NCI-H524 treated with DMSO at 0.1 percent for 48 hours (cell line): ENCODE measurements at places on chromosomes 7 and 10.

DNA sequence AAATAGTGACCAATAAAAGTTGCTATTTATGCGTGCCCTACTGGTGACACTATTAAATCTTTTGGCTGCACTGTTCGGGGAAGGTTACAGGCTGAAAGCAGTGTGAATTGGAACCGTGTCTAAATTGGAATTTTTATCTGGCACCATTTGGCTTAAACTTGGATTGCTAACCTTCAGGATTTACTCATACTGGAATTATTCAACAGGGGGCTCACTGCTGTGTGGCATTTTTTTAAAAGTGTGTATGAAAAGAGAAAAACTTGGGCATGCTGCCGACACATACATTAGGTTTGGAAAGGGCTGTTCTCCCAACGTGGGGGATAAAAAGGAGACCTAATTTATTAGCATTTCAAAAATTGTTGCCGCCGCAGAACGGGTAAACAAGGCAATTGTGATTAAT, 537.9 kb upstream of the MGMT start:
- DNase-seq: no peak

DNA sequence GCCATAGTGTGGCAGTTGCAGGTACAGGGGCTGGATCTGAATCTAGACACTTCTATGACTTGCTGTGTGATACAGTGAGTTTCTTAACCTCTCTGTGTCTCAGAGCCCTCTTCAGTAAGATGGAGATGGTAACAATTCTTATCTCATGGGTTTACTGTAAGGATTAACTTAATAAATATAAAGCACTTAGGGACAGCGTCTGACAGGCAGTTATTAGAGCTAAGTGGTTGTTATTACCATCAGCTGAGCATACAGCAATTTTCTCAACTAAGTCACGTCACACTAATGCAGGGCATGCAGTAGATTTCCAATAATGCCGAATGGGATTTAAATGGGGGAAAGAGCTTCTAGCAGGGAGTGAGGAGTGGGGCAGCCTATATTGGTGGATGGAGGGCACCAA, 162.6 kb downstream of the SH2D4B start:
- DNase-seq: no peak

GRCh38 chr10:22625516-22626290, 88.7 kb downstream of the PIP4K2A start:
- DNase-seq: no peak

GRCh38 chr7:29239638-29240037, 45.1 kb downstream of the CHN2 start:
- DNase-seq: no peak

- no peak for DNase-seq
These were observed 200.2 kb upstream of the PHF14 start for GRCh38 chr7:10773430-10773829.

- no peak for DNase-seq
These were observed 8.8 kb downstream of the ADAP1 start for GRCh38 chr7:945556-946255.

GRCh38 chr10:60848126-60848525, 69.8 kb downstream of the CDK1 start:
- DNase-seq: no peak

DNA sequence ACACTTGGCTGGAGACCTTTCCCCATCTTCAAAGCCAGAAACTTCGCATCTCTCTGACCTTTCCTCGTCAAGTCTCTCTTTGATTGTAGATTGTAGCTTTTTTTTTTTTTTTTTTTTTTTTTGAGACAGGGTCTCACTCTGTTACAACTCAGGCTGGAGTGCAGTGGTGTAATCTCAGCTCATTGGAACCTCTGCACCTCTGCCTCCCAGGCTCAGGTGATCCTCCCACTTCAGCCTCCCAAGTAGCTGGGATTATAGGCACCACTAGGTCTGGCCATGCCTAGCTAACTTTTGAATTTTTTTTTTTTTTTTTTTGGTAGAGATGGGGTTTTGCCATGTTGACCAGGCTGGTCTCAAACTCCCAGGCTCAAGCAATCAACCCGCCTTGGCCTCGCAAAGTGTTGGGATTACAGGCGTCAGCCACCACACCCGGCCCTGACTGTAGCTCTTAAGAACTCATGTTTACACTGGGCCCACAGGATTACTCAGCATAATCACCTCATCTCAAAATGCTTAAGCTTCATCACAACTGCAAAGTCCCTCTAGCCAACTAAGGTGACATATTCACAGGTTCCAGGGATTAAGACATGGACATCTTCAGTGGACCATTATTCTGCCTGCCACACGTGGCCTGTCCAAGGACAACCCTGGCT, 11.7 kb downstream of the POLL start:
- DNase-seq: no peak

DNA sequence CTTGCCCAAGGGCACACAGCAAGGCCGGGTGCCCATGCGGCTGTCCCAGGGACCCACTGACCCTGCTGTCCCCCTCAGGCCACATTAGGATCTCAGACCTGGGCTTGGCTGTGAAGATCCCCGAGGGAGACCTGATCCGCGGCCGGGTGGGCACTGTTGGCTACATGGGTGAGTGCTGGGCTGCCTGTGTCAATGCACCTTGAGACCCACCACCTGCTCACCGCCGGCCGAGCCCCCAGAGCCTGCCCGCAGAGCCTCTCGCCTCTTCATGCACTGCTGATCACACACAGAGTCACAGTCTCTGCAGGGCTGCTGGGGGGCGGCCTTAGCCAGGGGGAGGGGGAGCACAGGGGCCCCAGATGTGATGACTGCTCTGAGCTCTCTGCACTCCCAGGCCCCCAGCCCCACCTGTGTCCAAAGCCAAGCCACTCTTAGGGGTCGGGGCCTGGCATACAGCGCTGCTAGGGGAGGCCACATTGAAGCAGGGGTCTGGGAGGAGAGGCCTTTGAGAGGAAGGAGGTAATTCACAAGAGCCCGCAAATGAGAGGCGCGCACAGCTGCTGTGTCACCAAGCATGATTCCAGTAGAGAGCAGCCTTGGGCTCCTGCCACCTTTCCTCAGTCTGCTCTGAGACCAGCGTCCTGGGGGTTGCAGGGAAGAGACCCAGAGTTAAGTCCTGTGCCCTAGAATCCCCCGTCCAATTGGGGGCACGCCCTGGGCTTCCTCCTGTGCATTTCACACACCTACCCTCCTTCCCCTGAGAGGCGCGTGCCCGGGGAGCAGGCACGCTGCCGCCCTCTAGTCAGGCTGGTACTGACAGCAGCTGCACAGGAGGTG, 100.4 kb downstream of the RGS10 start:
- DNase-seq: no peak

DNA sequence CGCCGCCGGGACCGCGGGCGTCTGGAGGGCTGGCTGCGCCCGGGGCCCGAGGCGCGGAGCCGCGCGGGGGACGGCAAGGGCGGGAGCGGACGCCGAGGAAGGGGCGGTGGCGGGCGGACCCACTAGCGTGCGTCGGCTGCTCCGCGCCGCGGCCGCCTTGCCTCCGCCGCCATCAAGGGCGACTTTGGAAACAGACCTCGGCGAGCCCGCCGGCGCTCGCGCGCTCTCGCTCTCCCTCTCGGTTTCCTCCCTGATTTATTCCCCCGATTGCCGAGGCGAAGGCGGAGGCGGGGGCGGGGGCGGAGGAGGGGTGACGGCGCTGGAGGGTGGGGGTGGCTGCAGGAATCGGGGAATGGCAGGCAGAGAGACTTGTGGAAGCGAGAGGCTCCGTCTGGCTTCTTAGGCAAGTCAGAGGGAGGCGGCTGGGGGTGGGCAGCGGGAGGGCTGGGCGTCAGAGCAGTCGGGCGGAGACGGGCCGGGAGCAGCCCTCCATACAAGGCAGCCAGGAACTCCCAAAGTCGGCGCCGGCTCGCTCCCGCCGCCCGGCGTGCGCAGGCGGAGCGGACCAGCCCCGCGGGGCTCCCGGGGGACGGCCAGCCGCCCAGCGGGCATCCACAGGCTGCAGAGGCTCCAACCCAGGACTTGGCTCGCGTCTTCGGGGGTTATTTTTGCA, at the start of gene CACNA2D1:
TSS of gene CACNA2D1 (minus strand) at position 231 of the 673 bp plus-strand sequence.
- DNase-seq: no peak

DNA sequence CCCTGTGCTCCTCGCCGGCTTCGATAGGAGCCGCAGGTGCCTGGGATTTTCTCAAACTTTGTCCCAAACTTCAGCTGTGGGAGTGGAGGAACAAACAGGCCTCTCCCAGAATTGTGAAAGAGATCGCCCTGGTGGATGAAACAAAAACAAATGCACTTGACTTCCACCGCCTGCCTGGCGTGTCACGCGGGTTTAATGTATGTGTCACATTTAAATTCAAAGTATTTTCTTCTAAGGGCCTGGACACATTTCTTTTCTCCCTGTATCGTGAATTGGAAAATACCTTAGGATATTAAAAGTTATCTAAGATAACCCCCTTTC, 694 bp upstream of the WASL start:
- no peak for DNase-seq

DNA sequence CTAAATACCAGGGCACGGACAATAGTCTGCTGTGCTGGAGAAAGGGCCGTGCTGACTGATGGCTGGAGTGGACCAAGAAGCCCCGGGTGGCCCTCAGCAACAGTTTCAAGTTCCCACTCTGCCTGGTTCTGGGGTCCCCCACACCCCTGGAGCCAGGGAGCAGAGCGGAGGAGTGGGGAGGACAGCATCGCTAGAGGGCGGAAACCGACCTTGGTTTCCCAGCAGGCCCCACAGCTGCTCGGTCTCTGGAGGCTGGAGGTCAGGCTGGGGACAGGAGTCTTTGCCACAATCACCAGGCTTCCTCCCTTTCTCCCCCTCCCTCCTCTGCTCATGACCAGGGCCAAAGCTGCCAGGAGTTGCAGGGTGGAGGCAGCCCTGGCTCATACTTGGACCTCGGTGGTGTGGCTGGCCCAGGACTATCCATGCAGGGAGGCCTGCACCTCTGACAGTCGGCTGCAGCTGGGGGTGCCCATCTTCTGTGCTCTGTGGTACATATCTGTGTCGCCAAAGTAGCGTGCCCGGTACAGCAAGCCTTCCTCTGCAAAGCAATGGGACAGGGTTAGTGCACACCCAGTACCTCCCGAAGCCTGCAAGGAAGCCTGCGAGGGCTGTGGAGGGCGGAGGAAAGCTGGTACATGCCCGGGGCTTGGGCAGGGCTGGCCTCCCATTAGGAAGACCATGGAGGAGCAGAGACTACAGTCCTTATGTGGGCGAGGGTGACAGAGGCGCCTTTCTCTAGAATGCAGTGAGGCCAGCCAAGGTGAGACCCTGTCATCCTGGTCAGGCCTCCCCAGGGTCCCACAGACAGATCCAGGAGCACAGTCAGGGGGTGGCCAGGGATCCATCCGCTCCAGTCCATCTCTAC, 19.1 kb downstream of the DNAJB12 start:
- no peak for DNase-seq

GRCh38 chr7:45457591-45457990, 116.6 kb upstream of the ADCY1 start:
- peak; percentile 84 for DNase-seq

GRCh38 chr10:82543631-82544030, 668.6 kb downstream of the NRG3 start:
- DNase-seq: no peak

DNA sequence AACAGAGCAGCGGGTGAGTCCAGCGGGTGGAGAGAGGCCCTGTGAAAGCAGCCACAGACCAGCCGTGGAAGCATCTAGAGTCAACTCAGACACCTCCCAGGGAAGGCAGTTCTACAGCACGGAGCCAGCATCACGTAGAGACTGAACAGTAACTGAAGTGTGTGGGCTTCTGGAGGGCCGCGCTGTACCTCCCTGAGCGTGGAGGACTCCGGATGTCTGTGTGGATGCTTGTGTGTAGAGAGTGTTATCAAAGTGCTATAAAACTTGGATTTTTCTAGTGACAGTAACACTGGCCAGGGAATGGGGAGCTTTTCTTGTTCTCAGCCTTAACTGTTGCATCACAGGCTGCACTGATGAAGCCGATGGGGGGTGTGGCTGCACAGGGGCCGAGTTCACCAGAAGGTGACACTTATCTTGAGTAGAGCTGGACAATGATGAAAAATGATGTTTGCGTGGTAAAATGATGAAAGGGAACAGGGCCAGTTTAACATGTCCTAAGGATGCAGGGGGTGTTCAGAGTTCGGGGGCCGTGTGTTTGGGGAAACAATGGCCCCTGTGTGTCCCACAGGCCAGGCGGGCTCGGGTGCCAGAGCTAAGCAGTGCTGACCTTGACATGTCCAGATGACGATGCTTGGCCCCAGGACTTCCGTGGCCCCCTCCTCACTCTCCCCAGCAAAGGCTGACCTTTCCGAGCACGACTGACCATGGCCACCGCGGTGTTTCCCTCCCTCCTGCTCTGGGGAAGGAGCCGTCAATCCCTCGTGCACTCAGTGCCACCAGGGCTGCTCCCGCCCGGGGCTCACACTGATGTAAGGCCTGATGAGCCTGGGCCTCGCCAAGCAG, 21.9 kb downstream of the MNX1 start:
- DNase-seq: no peak

GRCh38 chr7:23332910-23333612, 33.9 kb downstream of the MALSU1 start:
- no peak for DNase-seq

- DNase-seq: peak; percentile 32
These were observed 292.0 kb downstream of the CCDC3 start for GRCh38 chr10:12709521-12709963.

DNA sequence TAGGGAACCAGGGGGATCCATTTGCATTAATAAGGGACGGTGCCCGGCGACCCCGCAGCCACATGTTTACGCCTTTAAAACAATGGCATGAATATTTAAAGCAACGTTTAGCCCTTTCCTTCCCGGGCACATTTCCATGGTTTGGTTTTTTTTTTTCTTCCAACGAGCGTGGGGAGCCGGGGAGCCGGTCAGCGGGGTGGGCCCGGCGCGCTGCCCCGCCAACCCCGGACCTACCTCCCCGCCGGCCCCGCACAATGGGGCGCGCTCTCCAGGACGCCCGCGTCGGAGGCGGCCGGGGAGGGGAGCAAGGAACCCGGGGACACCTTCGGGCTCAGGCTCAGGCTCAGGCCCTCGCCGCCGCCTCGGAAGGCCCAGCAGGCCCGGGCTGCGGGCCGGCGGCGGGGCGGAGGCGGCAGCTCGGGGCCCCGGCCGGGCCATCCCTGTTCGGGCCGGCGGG, 1.0 kb downstream of the SEPHS1 start:
- DNase-seq: no peak

- no peak for DNase-seq
These were observed 61.8 kb upstream of the AHR start for GRCh38 chr7:17236603-17237002.

GRCh38 chr7:26267601-26268166, 24.0 kb upstream of the SNX10 start:
- DNase-seq: no peak

GRCh38 chr10:6349846-6350535, 147.3 kb downstream of the PFKFB3 start:
- DNase-seq: no peak

GRCh38 chr10:69335613-69336012, 57.3 kb downstream of the HK1 start:
- DNase-seq: no peak

- DNase-seq: no peak
These were observed 63.2 kb downstream of the MKI67 start for GRCh38 chr10:128062881-128063563.

DNA sequence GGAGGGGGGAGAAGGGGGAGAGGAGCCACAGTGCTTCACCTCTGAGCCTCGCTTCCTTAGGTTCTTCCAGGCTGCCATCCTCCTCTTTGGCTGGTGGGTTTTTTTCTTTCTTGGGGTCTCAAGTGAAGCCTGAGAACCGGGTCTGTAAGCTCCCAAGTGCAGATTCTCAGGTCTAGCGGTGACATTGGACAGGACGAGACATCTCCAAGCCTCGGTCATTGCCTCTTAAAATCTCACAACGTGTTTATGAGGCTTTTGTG, 817 bp upstream of the IL15RA start:
- no peak for DNase-seq
